NCI-H774 (cell line): ENCODE measurements at places on chromosomes 5 and 9.

GRCh38 chr5:122129306-122129705 lies at the start of gene ZNF474:
TSS of gene ZNF474 (plus strand) at chr5:122129546. CDS start at chr5:122151991, 22,445 bp downstream.
- peak; percentile 29 for DNase-seq

- no peak for DNase-seq
Measured at GRCh38 chr5:2143646-2144353, 261.1 kb upstream of the IRX4 start.

- DNase-seq = no peak
Measured at GRCh38 chr5:136004436-136004835, 24.4 kb upstream of the TGFBI start.

DNA sequence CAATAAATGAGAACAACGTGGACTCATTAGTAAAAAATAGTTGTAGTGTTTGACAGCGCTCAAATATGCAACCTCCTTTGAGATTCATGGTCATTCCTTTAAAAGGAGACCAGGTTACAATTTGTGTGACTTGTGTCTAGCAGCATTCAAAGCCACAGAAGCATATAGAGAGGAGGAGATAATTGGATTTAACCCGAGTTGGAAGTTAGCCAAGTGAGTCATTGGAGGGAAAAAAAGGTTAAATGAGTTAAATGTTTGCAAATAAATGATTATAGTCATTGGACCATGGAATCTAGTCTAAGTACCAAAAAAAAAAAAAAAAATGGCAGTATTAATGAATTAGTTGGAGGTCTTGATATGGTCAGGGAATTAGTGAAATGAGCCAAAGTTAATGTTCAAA lies 90.9 kb downstream of the ITGA1 start:
- DNase-seq = no peak

- no peak for DNase-seq
Measured at GRCh38 chr5:67842806-67843205, 372.8 kb upstream of the PIK3R1 start.

DNA sequence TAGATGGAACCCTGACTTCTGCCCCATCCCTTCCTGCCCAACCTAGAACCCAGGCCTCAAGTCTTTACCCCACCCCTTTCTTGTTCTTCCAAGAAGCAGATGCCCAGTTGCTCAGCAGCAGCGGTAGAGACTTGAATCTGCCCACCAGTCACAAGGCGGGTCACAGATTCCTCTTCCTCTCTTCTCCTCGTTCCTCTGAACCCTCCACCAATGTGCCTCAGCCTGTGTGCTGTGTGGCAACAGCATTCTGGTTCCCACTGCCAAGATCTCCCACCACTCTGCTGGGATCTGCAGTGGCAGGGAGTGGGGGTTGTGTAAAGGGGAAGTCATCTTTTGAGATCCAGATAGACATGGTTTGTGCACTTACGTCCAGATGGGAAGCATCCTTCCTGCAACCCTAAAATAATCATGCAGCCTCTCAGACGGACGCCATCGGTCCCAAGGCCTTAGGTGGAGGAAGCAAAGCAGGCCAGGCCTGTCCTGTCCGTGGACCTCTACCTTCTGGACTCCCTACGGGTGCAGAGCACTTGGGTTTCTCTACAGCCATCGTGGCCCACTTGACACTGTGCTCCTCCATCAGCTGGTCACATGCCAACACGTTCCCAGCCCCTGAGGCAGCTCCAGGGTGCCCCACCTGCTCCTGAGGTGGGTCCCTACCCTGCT lies 7.7 kb upstream of the RPL26L1 start:
- DNase-seq = no peak

- DNase-seq = no peak
Measured at GRCh38 chr9:106932675-106933074, 69.7 kb downstream of the ZNF462 start.

- DNase-seq = no peak
Measured at GRCh38 chr9:114316605-114317230, 6.2 kb upstream of the ORM1 start.

DNA sequence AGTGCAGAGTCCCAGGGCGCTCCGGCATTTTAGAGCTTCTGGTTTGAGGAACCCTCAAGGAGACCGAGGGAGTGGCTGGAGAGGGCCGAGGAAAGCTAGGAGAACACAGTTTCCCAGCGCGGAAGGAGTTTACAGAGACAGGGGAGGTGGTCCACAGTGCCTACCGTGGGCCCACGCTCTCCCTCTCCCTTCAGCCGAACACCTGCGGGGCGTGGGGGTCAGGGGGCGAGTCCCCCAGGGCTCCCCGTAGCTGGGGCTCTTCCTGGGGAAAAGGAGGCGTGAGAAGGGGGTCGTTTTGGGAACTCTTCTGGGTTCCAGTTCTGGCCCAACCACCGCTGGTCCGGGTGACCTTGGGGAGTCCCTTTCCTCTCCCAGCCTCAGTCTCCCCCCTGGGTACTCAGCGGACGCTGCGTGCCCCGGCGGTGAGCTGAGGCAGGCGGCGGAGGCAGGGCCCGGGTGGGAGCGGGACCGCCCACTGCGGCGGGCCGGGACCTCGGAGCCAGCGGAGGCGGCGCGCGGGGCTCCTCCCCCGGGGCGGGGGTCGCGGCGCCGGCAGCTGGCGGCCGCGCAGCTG lies 368 bp upstream of the FRMPD1 start:
- DNase-seq = no peak

GRCh38 chr5:919356-920000 lies 26.8 kb downstream of the TRIP13 start:
- DNase-seq = no peak

DNA sequence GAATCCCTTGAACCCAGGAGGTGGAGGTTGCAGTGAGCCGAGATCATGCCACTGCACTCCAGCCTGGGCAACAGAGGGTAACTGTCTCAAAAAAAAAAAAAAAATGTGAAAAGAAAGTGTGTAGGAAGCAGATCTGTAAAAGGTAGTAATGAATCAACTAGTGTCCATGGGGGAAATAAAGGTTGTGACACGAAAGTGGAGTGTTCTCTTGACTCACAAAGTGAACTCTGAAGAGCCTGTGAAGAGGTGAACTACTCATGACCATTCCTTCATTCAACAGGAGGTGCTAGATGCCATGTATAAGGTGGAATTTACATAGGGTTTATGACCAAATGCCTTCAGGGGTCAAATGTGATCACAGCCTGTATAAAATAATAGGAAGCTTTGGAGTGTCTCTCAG lies 12.8 kb downstream of the IQGAP2 start:
- DNase-seq = no peak

DNA sequence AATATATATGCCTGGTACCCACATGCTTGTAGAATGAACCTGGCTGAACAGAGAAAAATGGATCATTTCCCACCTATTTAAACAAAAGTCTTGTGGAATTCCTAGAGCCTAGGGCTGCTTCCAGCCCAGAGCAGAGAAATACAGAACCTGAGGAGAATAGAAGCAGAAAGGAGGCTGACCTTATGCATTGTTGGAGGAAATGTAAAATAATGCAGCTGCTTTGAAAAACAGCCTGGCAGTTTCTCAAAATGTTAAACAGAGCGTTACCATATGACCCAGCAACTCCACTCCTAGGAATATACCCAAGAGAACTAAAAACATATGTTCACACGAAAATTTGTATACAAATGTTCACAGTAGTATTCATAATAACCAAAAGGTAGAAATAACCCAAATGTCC lies 15.1 kb downstream of the MAPKAP1 start:
- DNase-seq = no peak

DNA sequence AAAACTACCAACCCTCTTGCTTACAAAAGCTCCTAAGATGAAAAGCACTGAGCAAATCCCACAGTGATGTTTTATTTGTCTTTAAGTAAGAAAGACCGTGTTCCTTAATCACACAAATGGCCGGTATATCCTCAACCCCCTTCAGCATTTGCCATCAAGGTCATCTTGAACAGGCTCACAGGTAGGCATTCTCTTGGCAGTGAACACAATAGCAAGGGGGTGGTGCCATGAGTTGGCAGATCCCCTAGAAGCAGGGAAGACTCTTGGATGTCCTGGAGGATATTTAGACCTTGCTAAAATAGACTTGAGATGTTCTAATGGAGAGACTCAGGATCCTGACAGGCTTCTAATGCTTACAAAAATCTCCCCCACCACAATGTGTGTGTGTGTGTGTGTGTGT lies 323.0 kb downstream of the SPOCK1 start:
- no peak for DNase-seq

DNA sequence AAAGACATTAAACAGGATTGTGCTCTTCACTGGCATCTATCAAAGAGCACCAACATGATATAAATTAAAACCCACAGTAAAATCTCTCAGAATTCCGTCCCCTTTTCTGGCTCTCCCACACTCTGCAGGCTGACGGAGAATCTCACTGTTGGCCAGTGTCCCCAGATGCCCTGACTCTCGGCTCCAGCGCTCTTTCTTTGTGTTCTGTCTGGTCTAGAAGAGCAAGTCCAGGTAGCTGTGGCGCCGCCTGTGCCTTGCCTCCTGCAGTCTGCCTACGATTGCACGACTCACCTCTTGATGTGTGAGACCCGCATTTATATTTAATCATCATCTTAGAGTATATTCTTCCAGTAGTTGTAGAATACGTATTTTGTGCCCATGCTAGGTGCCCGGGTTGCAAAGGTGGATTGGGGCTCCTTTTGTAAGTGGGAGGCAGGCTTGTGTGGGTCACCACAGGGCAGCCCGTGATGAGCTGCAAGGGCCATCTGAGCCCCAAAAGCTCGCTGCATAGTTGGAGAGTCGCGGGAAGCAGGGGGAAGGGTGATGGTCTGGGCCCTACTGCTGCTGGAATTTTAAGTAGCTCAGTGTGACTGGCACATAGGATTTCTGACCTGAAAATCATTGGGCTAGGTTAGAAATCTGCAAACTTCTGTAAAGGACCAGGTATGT lies 55.6 kb downstream of the EHMT1 start:
- no peak for DNase-seq

DNA sequence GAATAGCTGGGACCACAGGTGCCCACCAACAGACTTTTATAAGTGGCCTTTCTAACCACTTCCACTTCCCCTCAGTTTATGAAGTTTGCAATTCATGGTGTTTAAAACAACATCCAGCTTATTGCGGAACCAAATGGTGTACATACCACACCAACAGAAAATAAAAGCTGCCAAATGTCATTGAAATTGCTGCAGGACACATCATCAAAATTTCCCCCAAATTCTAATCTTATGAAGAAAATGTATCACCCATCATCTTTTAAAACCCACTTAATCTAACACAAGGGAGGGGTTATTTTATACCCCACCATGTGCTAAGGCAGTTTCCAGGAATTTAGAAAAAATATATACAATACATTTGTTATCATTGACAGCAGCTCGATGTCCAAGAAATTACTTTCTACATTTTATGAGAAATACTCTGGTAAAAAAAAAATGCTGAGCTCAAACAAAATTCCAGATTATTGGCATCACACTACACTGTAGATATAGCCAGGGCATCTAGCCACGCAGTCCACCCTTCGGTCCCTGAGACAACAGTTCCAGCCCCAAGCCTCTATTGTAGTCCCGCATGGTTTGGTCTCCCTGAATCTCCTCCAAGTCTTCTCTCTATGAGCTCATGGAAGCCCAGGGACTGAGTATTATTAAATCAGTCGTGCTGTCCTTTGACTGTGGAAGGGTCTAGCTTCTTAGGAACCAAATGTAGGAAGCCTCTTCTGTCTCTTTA lies 372.8 kb upstream of the SLC30A5 start:
- no peak for DNase-seq

DNA sequence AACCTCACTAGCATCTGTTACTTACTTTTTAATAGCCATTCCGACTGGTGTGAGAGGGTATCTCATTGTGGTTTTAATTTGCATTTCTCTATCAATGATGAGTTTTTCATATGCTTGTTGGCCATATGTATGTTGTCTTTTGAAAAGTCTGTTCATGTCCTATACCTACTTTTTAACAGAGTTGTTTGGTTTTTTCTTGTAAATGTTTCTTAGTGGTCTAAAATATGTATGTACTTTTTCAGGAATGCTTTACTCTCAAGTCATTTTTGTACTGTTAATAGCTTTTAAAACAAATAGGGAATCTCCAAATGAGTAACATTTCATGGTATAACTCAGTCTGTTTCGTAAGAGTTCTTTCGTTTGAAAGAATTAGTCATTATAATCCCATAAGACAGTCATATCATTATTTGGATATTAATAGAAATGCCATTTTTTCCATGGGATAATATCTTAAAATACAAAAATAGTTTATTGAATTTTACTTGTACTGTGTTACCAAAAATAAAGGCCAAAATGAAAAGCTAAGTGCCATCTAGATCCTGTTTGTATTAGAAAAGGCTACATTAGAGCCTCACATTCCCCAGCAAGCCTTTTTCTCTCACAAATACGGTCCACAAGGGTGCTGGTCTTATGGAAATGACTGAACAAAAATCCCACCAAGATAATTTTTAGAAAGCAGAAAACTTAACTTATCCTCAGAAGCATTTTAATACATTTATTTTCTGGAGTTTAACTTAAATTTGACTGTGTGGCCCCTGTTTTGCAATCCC lies 247.7 kb downstream of the PJA2 start:
- DNase-seq = no peak

- no peak for DNase-seq
Measured at GRCh38 chr9:37730256-37730655, 23.3 kb upstream of the TRMT10B start.

- DNase-seq = no peak
Measured at GRCh38 chr9:136624184-136624951, 38.3 kb upstream of the EGFL7 start.

DNA sequence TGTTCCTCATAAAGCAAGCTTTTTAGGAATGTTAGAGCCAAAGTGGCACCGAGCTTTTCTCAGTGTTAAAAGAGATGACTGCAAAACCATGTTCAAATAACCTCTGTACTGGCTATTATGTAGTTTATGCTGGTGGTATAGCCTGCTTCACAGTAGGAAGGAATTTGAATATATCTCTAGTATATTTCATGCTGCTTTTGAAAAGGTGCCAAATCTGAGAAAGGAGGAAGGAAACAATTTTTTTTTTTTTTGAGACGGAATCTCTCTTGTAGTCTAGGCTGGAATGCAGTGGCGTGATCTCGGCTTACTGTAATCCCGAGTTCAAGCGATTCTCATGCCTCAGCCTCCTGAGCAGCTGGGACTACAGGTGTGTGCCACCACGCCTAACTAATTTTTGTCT lies 13.5 kb downstream of the CREBRF start:
- DNase-seq = no peak

- no peak for DNase-seq
Measured at GRCh38 chr9:127898433-127899127, 823 bp downstream of the ST6GALNAC6 start.

DNA sequence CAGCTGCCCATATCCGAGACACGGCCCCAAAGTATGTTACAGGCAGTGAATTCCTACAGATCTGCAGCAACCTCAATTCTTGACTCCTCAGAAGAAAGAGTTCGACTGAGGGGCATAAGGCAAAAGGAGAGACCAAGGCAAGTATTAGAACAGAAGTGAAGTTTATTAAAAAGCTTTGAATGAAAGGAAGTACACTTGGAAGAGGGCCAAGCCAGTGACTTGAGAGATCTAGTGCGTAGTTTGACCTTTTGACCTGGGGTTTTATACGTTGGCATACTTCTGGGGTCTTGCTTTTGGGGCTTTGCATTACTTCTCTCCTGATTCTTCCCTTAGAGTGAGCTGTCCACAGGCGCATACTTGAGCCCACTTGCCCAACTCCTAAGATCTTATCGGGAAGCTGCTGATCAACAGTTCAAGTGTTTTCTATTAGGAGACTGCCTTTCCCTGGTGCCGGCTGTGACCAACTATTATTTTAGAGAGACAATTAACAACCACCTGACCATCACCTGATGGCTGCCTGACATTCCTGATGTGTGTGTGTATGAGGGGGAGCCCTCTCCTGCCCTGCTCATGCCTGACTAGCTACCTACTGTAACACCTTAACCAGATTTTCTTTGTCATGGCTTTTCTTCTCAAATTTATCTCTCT lies 1.5 kb upstream of the DEPDC1B start:
- no peak for DNase-seq
